ENCODE measurements at places on chromosomes 7 and 10.
A peak's percentile ranks its signal among the peaks of the same experiment; 100 is the strongest.

GRCh38 chr7:41931263-41931646, 228.4 kb upstream of the INHBA start:
- ATAC-seq, result no peak

DNA sequence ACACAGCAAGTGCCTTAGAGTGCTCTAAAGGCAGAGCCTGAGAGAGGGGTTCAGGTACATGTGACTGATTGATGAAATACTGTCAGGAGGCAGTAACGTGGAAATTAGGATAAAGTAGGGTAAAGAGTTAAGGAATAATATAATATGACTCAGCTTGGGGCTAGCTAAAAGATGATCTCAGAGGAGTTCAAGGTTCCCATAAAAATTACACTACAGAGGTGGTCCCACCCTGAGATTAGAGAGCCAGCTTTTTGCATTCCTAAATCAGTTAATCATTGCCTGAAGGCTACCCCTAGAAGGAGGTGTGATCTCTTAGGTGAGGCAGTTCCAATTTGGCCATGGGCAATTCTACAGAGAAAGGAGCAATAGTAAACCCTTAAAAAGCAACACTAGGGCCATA, 5.8 kb downstream of the LIPJ start:
- no peak for ATAC-seq

DNA sequence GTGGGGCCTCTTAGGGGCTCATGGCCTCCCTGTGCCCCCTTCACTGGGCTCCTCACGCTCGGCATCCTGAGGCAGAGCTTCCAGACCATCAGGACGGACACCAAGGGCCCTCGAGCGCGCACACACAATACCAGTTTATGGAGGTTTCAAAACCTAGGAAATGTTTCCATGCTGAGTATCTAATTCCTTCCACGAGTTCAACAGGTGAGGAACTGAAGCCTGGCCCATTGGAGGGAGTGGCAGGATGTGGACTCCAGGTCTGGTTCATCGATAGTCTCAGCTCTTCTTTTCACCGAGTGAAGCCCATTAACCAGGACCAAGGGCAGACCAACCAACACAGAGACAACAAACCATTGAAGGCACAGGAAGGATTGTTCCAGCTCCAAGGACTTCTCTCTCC, 336.7 kb upstream of the SHH start:
- no peak for ATAC-seq

- ATAC-seq, result peak; percentile 34
Observed at GRCh38 chr7:155533120-155533826, 13.1 kb downstream of the CNPY1 start.

- no peak for ATAC-seq
Observed at GRCh38 chr7:155296006-155296787, 1.5 kb upstream of the INSIG1 start.

GRCh38 chr7:6306471-6306870, 34.0 kb upstream of the CYTH3 start:
- no peak for ATAC-seq

- ATAC-seq, result no peak
Observed at GRCh38 chr10:88437411-88437810, 145.7 kb downstream of the RNLS start.

- no peak for ATAC-seq
Observed at GRCh38 chr10:119872610-119872859, at the start of gene MCMBP. Gene MCMBP, minus strand, starts transcription at chr10:119872843. Its CDS starts 259 bp downstream, at chr10:119872584.

DNA sequence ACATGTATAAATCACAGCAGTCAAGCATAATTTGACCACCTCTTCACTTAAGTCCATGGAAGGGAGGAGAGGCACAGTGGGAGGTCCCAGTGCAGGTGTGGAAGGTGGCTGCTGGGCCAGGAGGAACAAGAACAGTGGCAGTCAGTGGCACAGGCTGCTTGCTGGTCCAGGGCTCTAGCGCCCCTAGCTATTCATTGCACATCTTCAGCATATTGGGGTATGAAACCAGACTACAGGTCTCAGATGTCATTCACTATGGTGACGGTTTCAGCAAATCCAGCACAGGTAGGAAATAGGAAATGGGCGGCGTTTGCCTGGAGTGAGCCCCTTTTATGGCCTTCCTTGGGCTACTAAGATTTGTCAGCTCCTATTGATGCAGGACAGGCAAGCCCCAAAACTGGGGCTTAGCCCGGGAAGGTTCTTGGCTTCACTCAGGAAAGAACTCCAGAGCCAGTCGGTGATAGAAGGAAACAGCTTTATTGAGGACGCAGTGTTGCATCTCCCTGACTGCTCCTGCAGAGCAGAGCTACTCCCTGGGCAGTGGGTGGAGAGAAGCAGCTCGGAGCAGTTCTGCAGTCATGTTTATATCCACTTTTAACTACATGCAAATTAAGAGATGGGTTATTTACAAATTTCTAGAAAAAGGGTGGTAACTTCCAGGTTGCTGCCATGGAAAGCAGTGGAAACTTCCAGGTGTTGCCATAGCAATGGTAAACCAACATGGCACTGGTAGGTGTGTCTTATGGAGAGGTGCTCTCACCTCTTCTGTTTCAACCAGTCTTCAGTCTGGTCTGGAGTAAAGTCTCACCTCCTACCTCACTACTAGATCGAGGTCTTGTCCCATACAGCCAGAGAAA, 608.8 kb downstream of the PARD3 start:
- no peak for ATAC-seq

DNA sequence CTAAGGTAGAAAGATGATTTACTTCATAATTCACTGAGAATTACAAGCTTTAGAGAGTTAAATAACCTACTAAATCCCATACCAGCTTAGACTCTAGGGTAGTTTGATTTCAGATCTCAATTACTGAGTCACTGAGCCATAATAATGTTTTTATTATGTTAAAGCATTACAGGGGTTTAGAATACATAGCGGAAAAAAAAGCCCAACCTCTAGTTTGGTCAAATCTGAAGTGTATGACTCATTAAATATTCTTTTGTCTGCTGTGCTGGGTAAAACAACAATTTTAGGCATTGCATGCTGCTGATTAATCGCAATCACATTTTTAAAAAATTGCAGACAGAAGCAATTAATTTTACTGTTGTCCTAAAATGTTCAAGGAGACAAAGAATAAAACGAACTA, 48.5 kb downstream of the MALRD1 start:
- ATAC-seq, result no peak

DNA sequence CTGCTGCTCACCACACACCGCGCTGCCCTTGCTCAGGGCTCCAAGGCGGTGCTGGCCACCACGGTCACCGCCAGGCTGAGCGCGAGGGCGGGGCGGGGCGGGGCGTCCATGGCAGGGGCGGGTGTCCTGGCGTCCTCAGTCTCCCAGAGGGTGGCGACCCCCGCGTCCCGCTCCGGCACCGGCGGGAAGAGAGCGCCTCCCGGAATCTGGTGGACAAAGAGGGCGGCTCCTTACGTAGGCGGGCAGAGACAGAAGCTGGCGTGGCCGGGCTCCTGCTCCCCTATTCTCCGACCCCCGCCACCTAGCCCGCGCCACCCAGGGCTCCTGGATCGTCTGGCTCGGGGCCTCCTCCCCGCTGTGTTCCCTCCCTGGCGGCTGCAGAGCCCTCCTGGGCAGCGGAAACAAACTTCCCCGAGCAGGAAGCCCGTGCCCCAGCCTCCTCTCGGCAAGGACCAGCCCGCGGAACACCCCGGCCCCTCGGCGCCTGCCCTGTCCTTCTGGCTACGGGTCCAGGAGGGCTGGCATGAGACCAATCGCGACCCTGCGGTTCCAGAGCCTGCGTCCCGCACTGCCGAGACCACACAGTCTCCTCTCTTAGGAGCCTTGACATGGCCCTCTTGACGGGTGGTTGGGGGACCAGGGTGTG, 133.8 kb upstream of the ZNF92 start:
- no peak for ATAC-seq

DNA sequence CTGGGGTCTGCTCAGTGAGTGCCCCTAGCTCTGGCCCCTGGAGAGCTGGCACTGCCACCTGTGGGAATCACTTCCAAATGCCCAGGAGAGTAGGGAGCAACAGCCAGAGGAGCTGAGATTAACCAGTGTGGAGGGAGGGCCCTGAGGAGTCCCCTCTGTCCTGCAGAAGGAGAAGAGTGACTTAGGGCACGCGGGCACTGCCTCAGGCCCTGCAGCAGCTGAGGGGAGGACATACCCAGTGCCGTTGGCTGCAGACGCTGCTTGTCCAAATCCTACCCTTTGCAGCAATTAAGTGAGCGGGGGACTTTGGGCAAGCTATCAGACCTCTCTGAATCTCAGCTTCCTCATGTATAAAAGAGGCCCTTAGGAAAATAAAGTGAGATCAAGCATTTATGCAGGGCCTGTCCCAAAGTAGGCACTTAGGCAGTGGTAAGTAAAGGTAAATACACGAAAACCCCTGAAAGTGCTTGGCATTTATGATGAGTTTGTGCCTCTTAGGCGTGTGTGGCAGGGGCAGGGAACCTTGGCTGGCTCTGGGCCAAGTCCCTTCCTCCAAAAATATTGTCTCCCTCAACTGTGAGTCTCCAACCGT, 16.9 kb downstream of the PRF1 start:
- no peak for ATAC-seq

Data from activated CD4-positive, CD25-positive, alpha-beta regulatory T cell treated with anti-CD3 and anti-CD28 coated beads, Interleukin-2, amount 50 U/mL, for 24 hours (primary cell).